ENCODE measurements at places on chromosomes 1 and 21.

DNA sequence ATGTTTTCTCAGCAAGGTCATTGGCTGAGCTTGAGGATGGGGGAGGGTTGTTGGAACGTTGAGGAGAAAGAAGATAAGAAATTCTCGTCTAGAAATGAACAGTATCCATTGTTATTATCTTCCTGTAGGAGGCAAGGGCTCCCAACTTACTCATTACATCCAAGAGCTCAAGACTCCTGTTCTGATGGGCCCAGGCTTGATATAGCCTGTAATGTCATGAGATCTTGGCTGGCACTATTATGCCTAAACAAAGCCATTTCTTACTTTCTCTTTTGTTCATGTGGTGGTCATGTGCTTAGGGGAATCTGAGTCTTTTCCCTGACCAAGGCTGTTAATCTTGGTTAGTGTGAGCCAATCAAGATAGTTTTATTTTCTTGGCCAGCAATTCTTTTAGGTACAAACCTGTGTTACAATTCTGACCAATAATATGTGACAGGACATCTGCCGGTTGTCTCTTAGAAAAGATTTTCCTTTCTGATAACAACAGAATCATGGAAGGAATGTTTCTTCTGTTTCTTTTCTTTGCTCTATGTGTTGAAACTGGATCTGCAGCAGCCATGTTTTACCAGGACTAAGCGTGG, 15.2 kb upstream of the IGSF3 start:
- no peak for DNase-seq

GRCh38 chr21:45979651-45980050, 1.9 kb upstream of the COL6A1 start:
- DNase-seq: no peak

DNA sequence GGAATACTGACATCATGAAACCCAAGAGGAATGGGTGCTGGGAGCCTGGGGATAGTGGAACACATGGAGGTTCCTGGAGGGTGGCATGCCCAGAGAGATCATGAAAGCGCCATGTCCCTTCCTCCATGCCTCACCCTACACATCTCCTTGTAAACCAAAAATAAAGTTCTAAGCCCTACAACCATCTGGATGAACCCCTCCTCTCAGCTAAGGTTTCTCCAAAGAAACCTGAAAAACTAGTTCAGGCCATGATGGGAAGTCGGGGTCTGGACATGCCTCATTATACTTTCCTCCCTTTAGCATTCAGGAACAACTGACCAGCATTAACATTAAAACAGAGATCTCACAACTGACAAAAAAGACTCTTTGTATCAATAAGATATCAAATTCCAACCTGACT, 68.5 kb downstream of the ACBD6 start:
- DNase-seq: no peak

DNA sequence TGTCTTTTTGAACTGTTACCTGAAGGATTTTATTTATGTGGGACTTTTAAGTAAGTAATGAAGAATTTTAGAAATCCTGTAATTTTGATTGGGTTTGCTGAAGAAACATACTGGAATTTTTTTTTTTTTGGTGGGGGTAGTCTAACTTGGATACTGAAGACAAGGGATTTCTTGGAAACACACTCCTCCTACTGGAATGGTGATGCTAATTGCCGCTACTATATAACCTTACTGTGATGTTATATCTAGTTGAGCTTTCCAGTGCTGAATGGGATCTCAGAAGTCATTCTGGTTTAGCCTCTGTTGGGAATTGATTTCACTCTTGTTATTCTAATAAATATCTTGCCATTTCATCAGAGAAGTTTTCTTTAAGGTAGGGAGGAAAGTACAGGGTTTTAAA, 8.4 kb downstream of the PPP2R5A start:
- DNase-seq: no peak

- DNase-seq: no peak
Measured at GRCh38 chr1:236904892-236905741, 99.1 kb downstream of the MT1HL1 start.

DNA sequence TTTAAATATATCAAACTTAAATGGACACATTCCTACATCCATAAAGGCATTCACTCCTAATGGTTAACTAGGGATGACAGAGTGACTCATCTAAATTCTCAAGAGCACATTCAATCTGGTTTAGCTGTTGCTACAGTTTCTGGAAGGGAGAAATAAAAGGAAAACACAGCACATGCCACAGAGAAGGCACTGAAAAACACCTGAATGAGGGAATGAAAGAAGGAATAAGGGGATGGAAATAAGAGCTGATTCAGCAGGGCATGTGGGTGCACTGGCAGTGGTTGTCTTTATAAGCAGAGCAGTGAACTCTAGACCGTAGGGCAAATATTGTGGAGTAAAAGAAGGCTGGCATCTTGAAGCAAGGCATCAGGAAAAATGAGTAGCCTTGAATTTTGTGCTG, 79.3 kb downstream of the LHX4 start:
- DNase-seq: no peak

GRCh38 chr1:2595812-2596529, 9.4 kb downstream of the PRXL2B start:
- no peak for DNase-seq

GRCh38 chr1:1941868-1942752, 23.0 kb upstream of the TMEM52 start:
- DNase-seq: no peak

DNA sequence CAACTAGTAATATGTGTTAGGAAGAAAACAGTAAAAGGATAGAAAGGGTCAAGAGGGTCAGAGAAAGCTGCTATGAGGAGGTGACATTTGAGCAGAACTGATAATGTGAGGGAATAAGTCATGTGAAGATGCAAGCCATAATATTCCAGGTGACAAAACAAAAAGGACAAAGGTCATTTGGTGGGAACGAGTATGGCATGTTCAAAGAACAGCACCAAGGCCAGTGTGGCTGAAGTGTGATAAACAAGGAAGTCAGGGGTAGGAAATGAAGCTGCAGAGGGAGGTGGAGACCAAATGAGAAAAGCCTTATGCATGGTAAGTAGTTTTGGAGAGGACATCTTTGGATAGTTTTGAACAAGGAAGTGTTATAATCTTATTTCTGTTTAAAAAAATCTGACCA, 46.7 kb downstream of the LPGAT1 start:
- no peak for DNase-seq

Data from central memory CD8-positive, alpha-beta T cell (primary cell).